Kidney epithelial cell (primary cell): ENCODE measurements at places on chromosomes 5 and 9. TPM values are rescaled to one million over a fixed set of nuclear protein-coding genes. Genes with fewer than 3 reads are reported as not detected.

Gene SIT1
- not detected in 2 replicates for total RNA-seq

DNA sequence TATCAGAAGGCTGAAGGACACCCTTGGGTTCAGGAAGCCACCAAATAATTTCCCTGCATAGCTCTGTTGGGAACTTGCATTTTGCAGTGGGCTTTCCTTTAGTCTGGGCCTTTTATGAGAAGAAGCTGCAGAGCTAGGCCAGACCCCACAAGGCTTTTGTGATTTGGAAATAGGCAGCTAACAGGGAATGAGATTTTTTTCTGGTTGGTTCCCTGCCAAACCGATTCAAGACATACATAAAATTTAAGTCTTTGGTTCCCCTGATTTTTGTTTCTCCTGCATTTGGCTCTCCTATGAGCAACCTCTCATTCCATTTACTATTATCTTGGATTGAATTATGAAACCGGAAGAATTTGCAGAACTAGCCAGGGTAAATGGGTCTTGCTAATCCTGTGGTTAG, 81.5 kb upstream of the PTCH1 start:
- no peak for DNase-seq

GRCh38 chr9:14432666-14433350, 118.9 kb upstream of the NFIB start:
- no peak for DNase-seq

DNA sequence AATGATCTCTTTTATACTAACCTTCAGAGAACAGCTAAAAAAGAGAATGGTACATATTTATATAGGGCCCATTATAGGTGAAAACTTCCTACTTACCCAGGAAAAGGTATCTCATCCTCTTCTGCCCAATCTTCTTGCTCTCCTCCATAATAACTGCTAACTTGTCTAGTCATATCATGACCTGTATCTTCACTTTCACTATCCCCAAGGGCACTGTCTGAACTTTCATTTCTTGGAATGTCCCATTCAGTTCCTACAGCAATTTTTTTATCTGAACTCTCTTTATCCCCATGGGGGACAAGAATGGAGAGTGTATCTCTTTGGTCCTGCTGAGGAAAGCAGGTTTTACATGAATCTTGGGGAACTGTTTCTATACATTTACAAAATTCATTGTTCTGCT, 36.4 kb upstream of the RAPGEF6 start:
- no peak for DNase-seq

GRCh38 chr9:9563817-9564216, 1049.0 kb downstream of the PTPRD start:
- DNase-seq = peak; percentile 7
